ENCODE measurements at places on chromosomes 1 and 21. TPM values are rescaled to one million over a fixed set of nuclear protein-coding genes. Genes with fewer than 3 reads are reported as not detected.

DNA sequence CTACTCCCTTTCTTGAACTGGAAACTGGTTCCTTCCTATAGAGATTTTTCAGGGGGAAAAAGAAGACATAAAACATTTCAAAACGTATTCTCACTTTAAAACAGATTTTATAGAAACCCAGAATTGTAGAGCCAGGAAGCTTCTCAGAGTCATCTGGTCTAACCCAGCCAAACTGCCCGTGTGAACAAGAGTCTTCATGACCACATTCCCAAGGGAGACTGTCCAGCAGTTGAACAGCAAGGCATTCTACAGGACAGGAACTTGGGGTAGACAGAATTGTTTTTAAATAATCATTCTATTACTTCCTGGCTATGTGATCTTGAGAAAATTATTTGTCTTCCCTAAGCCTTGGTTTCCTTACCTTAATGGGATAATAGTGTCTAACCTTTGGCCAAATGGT is 163.5 kb upstream of the IVNS1ABP start:
- no peak overlapping the region for H3K27ac ChIP-seq
- no peak overlapping the region for H3K4me3 ChIP-seq
- H3K4me1 ChIP-seq: no peaks in the 10 kb centered on the region
- no peak for DNase-seq
- H3K36me3 ChIP-seq: no peaks in the 10 kb centered on the region
- H3K27me3 ChIP-seq: no peaks in the 10 kb centered on the region

DNA sequence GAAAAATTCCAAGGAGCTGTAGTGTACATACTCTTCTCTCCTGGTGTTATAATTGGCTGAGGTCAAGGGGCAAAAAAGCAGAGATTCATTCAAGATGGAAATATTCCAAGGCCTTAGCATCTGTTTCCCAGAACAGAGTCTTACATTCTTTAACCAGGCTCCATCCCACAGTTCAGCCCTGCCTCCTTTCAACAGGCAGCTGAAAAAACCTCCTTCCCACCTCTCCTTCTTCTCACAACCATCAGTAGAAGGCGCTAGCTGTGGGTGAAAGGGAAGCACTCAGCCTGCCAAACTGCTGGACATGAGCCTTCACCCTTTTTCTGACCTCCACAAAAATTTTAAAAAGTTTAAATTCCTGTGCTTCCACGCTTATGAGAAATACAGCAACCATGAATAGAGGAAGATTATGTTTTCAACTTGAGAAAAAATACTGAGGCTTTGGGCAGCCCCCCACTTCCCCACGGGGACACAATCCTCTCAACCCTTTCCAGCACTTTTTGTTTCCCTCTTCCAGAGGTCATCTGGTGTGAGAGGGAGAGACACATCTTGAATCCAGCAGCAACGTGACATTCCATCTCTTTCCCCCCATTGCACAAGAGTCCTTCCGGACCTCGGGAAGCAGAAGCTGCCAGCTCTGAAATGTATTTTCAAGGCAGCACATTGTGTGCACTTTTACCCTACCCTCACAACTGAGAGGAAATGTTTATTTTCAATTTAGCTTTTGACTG is 43.2 kb upstream of the FMO2 start:
- H3K27ac ChIP-seq: no peak overlapping the region
- no peaks in the 10 kb centered on the region for H3K4me1 ChIP-seq
- no peaks in the 10 kb centered on the region for H3K36me3 ChIP-seq
- H3K27me3 ChIP-seq: peaks cover 10% of the 10 kb centered on the region
- no peak for DNase-seq

GRCh38 chr21:31557421-31558188 is 101.9 kb upstream of the SOD1 start:
- peaks cover 22% of the 10 kb centered on the region for H3K36me3 ChIP-seq
- H3K27ac ChIP-seq: no peak overlapping the region
- peaks cover 32% of the 10 kb centered on the region for H3K27me3 ChIP-seq
- peak overlapping the region; percentile 84 for H3K4me3 ChIP-seq
- peaks cover 58% of the 10 kb centered on the region for H3K4me1 ChIP-seq

- no peaks in the 10 kb centered on the region for H3K36me3 ChIP-seq
- DNase-seq: no peak
- no peak overlapping the region for H3K27ac ChIP-seq
- H3K4me3 ChIP-seq: no peak overlapping the region
- H3K4me1 ChIP-seq: no peaks in the 10 kb centered on the region
Observed at GRCh38 chr1:187948170-187948794, 1119.5 kb downstream of the PLA2G4A start.

The SLC30A10 gene
- not detected for total RNA-seq
